Thoracic aorta (tissue), 2 donors: ENCODE measurements at places on chromosomes 7 and 10.

DNA sequence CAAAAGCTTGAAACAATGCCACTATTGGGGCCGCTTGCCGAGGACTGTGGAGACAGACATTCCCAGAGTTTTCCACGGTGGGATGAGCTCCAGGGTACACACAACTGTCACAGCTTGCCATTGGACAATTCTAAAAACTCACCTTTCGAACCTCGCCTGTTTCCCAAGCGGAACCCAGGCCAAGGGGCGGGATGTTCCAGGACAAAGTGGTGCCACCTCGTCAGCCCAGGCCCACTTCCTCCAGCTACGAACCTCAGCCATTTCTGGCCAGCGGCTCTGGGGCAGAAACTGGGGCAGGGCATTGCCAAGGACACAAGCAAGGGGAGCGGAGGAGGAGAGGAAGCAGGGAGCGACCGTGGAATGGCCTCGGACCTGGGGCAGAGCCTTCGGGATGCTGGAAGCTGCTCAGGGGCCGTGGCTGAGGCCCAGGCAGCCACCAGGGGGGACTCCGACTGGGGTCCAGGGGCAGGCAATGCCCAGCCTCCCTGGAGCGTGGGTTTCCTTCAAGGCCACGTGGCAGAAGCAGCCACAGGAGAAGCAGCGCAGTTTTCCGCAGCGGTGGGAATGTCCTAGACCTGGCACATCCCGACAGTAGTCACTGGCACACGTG, 44.7 kb upstream of the INSIG1 start:
- DNase-seq: no peak

DNA sequence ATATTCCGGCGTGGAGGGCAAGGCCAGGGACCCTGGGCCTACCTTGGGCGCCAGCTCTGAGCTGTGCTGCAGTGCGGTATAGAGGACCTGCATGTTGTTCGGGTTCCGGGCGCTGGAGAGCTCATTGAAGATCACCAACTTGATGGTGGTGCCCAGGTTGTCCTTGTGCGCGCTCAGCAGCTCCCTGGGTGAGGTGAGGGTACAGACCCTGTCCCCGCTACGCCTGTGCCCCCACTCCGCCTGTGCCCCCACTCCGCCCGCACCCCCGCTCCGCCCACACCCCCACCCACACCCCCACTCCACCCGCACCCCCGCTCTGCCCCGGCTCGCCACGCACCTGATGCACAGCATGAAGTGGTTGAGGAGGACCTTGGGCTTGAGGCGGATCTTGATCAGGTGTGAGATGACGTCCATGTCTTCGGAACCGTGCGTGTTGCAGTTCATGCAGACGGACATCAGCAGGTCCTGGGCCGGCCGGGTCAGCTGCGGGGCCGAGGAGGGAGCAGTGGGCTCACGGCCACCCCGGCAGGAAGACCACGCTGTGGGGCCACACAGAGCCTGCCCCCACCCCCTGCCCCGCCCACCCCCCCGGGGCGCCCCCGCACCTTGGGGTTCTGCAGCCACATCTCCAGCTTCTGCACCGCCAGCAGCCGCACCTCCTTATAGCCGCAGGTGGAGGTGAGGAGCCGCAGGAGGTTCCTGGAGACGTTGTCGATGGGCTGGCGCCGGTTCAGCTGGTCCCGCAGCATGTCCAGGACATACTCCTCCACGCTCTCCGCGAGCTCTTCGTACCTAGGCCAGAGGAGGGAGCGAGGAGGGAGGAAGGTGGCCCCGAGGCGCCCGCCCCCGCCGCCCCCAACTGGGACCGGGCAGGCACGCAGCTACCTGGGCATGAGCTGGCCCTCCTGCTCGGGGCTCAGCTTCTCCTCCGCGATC, 5.6 kb downstream of the INTS1 start:
- no peak for DNase-seq

GRCh38 chr10:110989016-110989415, 69.6 kb downstream of the SHOC2 start:
- DNase-seq: no peak

DNA sequence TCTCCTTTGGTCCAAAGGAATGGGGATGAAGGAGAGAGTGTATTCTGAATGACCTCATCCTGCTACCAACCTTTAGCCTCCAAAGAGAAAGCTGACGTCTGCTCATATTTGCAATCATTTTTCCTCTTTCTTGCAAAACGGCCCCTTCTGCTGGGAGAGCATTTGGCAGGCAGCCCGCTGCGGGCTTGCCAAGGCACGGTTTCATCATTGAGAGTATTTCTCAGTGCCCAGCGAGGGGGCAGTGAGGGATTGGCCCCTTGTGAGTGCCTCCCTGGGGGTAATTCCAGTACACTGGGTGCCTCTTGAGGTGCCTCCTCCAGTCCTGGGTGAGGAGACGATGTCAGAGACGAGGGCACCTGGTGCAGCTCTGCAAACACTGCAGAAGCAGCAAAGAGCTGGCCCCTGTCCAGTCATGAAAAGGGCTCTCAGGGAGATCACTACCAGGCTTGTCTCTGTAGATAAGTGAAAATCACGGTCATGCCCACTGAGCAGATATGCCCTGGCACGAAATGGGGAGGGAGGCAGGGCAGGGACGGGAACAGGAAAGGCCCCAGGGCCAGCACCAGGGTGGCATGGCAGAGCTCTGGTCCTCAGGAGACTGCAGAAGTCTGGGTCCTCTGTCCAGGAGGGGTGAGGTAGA, 48.7 kb upstream of the SHH start:
- no peak for DNase-seq

GRCh38 chr7:117858712-117859111, 14.5 kb downstream of the CTTNBP2 start:
- no peak for DNase-seq

DNA sequence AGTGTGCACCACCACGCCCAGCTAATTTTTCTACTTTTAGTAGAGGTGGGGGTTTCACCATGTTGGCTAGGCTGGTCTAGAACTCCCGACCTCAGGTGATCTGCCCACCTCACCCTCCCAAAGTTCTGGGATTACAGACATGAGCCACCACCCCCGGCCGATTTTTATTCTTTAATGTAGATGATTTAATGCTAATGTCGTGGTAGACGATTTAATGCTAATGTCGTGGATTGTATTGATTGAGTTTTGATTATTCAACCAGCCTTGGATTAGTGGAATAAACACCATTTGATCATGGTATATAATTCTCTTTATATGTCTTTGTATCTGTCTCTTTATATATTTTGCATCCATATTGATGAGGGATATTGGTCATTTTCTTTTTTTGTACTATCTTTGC, 52.6 kb downstream of the OGDH start:
- DNase-seq: no peak

- no peak for DNase-seq
These were observed 11.6 kb upstream of the ENTPD7 start for GRCh38 chr10:99647601-99648151.

GRCh38 chr7:41207141-41207540, 495.7 kb downstream of the INHBA start:
- no peak for DNase-seq

DNA sequence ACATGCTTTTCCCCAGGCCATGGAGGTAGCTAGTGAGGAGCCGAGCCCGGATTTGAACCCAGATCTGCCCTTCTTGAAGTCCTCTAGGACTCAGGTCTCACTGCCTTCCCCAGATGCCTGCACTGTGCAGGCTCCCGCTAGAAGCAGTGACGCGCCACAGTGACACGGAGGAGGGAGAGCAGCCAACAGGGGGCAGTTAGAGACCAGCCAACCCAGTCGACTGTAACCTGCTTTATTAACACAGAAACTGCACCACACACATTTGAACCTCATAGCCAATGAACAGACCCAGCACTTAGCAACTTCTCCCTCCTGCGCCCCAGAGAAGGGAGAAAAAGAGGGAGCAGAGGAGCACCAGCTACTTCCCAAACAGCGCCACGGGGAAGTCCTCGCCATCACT, 27.4 kb downstream of the PILRA start:
- no peak for DNase-seq
